SW480 (cell line): ENCODE measurements at places on chromosomes 12 and 14.

- DNase-seq, result no peak
Measured at GRCh38 chr12:98453070-98453469, 62.3 kb upstream of the TMPO start.

DNA sequence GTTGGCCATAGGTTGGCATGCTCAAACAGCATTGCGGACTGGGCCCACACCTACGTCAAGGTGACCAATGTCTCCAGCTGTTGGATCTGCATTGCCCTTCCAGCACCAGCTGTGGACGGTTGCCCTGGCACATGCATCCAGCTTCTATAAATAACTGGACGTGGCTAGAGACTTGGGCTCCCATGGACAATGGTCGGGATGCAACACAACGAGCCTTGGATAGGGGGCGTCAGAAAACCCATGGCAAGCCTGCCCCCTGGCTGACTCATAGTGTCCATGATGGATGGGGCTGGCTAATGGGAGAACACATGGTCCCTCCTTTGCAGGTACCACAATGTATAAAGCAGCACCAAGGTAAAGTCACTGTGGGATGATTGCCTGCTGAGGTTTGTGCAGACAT is 331.6 kb upstream of the FAR2 start:
- no peak for DNase-seq

- DNase-seq, result no peak
Measured at GRCh38 chr12:63964301-63964700, 119.8 kb downstream of the SRGAP1 start.

- DNase-seq, result no peak
Measured at GRCh38 chr12:43976027-43976426, 140.1 kb downstream of the TMEM117 start.

DNA sequence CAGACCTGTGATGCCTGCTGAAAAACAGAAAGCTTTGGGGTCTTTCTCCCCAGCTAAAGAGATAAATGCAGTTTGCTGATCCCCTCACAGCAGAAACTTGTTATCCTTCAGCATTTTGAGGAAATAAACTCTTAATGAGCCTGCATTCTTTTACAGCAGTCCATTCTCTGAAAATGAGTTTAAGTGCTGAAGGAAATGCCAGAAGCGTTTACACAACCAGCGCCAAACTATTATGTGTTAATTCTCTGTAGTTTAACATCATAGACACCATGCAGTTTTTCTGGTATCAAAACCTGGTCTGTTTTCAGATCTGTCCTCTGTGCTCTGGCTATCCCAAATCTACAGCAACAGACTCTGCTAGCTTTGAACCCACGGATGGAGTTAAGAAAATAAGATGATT is 291.3 kb downstream of the NPAS3 start:
- DNase-seq, result no peak

DNA sequence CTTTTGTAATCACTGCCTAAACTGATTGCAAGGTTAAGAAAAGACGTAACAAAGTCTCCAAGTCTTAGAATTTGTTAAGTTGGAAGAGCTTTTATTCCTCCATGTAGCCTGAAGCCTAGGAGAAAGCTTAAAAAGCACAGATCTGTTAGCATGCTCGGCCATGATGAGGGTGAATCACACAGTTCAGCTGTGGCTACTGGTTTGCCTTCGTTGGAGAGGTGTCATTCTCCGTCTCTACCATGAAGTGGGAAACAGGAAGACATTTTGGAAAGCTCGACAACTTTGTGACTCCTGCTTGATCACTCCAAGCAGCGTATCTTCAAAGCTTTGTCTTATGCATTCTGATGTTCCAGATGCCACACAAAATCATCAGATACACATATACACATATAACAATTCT is 27.1 kb downstream of the DCP1B start:
- DNase-seq, result no peak

- no peak for DNase-seq
Measured at GRCh38 chr14:77305696-77306095, 15.0 kb downstream of the POMT2 start.

DNA sequence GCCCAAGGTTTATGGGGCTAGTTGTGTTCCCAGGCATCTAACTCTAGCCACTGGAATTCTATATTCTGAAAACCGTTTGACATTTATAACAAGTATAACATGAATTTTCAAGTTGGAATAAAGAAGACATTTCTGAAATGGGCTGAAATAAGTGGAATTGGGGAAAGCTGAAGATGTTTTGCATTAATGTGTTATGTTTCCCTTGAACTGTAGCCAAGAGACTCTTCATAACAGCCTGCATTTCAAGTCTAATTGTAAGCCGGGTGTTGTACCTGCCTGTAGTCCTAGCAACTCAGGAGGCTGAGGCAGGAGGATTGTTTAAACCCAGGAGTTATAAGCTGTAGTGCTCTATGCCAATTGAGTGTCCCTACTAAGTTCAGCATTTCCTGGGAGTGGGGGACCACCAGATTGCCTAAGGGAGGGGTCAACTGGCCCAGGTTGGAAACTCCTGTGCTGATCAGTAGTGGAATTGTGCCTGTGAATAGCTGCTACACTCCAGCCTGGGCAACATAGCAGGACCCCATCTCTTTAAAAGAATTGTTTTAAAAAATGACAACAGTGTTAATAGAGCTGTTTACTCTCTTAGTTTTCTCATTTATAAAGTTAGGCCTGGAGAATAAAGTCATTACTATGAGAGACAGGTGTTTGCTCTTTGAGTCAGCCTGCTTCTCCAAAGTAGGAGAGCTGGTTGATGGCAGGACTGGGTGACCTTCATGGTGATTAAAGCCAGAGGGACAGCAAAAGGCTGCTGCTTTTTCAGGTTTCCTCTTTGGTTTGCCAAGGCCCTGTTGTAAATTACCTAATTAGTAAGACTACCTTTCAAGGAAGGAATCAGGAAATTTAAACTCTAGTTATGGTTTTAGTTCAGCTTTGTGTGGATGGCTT is 483.6 kb upstream of the RGS6 start:
- no peak for DNase-seq

DNA sequence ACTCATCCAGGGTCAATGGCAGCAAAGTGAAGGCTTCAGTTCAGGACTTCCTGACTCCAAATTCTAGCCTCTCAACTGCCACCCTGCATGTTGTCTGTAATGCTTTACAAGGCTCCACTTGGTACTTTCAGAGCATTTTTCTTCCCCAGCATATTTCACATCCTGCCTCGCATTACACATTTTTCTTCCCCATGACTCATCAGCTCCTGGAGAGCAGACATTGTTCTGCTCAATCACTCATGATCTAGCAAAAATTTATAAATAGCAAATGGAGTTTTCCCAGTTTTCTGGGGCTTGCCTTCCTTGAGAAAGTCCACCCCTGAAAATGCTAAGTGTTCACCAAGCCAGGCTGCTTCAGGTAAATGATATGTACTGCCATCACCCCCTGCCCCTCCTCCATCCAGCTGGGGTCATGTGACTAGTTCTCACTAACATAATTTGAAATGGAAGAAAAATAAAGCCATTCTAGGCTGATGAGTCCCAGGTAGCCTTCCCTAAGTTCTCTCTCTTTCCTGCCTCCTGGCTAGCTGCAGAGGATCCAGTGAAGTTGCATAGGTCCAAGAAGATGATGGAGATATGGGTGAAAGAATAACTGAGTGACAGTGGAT is 69.4 kb downstream of the ARMH4 start:
- DNase-seq, result peak; percentile 23

DNA sequence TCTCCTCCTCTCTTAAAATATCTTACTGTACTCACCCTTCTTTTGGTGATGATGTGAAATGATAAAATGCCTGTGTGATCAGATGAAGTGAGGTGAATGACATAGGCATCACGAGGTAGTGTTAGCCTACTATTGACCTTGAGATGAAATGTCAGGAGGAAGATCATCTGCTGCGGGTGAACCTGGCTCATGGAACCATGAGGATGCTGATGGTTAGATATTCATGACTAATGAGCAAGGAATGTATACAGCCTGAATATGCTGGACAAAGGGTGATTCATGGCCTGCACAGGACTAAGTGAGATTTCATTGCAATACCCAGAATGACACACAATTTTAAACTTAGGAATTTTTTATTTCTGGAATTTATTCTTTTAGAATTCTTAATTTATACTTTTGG is 89.6 kb downstream of the DAAM1 start:
- peak; percentile 92 for DNase-seq

- DNase-seq, result no peak
Measured at GRCh38 chr14:102346645-102347044, 16.0 kb downstream of the CINP start.

DNA sequence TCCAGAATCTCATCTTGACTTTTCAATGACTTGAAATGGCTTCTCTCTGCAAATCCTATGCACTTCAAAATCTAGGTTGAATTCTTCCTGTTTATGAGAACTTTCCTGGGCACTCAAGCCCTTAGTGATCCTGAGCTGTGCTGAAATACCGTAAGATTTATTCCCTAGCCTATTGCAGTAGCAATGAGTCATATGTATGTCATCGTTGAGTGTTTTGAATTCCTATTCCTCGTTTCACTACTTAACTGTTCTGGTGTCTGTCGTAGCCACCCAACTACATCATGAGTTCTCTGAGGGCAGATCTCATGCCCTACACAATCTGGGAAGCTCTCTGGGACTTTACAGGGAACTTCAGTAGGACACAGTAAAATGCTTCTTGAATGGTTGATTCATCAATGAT is 190.8 kb upstream of the TMEM132C start:
- peak; percentile 16 for DNase-seq

DNA sequence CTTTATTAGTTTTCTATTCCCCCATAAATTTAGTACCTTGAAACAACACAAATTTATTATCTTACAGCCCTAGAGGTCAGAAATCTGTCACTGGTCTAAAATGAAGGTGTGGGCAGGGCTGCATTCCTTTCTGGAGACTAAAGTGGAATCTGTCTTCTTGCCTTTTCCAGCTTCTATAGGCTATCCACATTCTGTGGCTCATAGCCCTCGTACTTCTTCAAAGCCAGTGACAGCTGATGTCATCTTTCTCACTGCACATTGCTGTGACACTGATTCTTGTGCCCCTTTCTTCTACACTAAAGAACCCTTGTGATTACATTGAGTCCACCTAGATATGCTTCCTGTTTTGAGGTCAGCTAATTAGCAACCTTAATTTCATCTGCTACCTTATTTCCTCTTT is 23.2 kb upstream of the DCN start:
- DNase-seq, result no peak

DNA sequence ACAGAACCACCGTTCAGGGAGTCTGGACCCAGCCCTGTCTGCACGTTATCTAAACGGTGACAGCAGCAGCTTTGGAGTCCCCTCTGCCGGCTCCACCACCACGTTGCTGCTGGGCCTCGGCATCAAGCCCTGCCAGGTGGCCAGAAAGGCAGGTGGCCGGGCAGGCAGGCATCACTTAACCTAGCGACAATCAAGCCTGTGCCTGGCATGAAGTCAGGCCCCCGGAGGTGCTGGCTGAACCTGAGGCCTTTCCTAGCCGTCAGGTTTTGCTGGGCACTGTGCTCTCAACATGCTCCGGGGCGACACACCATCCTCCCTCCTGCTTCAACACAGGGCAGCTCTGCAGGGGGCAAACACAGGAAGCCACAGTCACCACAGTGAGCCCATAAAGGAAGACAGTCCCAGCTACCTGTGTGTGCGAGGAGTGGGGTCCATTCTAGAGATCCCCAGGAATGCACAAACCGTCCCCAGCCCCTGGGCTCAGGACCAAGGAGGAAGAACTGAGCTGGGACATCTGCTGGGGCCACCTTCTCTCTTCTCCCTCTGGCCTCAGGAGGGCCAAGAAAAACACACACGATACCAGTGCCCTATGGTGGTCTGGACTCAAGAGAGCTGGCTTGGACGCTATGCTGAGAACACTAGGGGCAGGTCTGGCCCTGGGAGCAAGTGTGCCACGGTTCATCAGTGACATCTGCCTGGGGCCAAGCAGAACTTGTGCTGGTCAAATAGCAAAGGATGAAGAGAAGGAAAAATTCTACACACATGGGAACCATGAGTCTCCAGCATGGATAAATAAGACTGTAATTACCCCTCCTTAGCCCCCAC is 44.7 kb downstream of the CCDC88C start:
- DNase-seq, result no peak

- no peak for DNase-seq
Measured at GRCh38 chr14:61394542-61394941, 73.2 kb downstream of the PRKCH start.

- no peak for DNase-seq
Measured at GRCh38 chr12:1216560-1216959, 225.5 kb downstream of the ERC1 start.

- no peak for DNase-seq
Measured at GRCh38 chr12:128693771-128694170, 130.0 kb downstream of the SLC15A4 start.

DNA sequence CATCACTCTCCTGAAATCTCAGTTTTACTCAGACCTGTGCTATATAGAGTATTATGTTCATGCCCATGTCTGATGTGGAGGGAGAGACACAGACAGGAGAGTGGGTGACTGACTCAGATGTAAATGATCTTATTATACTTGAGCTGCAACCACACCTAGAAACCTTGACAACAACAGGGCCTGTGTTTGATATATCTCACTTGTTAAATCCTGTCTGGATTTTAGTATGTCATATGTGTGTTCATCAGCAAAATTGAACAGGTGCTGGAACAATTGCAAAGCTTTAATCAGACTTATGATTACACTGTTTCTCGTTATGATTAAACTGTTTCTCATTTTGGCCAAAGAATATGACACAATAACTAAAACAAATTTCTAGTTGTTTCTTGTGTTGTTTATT is 37.7 kb downstream of the DIP2B start:
- DNase-seq, result peak; percentile 86

DNA sequence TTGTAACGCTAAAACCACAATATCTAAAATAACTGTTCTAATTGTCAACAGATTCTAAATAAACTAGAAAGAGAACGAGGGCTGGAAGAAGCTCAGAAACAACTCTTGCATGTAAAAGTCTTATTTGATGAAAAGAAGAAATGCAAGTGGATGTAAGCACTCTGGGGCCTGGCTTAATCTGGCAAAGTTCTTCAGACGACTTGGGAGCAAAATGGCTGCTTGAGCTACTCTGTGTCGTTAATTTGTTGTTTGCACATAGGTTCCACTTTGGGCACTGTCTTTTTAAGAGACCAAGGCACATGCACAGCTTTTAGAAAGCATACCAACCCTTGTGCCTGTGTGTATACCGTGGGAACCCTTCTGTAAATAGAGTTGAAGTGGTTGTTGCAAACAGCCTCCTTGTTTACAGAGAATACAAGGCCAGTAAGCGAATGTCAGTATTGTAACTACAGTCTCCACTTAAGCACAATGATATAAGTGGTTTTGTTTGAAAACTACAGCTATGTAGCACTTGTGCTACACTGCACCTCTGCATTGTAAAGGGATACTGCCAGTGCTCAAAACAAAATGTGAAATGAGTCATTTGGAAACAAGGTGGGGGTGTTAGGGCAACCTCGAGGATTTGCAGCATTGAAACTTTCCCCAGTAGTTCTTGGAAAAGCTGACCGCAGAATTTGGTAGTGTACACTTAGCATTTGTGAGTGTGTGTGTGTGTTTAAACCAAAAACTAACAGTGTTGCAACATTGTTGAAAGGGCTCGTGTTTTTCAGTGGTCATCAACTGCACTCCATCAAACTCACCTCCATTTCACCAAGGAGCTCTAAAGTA is 154.3 kb downstream of the CEP83 start:
- no peak for DNase-seq

GRCh38 chr14:27553790-27554189 is 956.0 kb upstream of the NOVA1 start:
- peak; percentile 2 for DNase-seq

- no peak for DNase-seq
Measured at GRCh38 chr12:6315704-6316597, 5.5 kb downstream of the PLEKHG6 start.

GRCh38 chr14:90400904-90401561 is 4.2 kb downstream of the CALM1 start:
- DNase-seq, result no peak

GRCh38 chr14:83300476-83301064 is 1766.9 kb upstream of the SEL1L start:
- DNase-seq, result peak; percentile 33

- no peak for DNase-seq
Measured at GRCh38 chr14:96202441-96203094, 2.1 kb upstream of the BDKRB2 start.
